ENCODE measurements at places on chromosomes 4 and X.

GRCh38 chrX:14920196-14920595, 47.0 kb downstream of the MOSPD2 start:
- no peak for DNase-seq

- no peak for DNase-seq
These were observed 42.8 kb upstream of the PRDM8 start for GRCh38 chr4:80154545-80154933.

- no peak for DNase-seq
These were observed 591 bp downstream of the PRPS1 start for GRCh38 chrX:107628662-107629539.

DNA sequence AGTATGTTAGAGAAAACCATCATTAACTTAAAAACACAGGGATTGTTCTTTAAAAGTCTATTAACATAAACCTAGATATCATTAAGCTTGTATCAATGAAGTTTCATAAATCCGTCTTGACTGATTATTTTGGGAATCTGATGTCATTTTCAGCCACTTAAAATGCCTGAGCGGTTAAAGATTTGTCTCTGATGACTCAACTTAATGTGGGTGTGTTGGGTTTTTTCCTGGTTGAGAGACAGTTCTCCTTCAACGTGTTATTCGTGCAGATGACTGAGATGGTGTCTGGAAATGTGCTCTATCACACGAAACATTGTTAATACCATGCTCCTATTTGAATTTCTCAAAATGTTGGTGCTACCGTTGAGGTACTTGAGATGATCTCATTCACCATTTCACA, 227.3 kb upstream of the TENM3 start:
- DNase-seq: no peak

DNA sequence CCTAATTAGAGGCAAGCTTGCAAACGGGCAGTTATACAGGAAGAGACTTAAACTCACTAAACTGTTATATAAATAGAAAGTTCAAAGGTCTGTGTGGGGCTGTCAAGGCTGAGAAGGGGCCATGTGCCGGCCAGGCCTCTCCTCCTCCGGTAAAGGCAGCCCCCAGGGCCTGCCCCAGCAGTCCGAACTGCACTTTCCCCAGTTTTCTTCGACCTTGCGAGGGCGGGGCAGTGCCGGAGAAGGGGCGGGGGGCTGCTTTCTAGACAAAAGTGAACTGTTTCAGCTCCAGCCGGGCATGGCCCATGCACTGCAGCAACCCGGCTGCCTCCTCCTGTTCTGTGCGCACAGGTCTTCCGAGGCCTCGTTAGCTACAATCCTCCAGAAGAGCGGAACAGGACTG, 4.1 kb downstream of the AFF2 start:
- no peak for DNase-seq

- no peak for DNase-seq
These were observed 47.6 kb downstream of the HTT start for GRCh38 chr4:3122081-3122563.

DNA sequence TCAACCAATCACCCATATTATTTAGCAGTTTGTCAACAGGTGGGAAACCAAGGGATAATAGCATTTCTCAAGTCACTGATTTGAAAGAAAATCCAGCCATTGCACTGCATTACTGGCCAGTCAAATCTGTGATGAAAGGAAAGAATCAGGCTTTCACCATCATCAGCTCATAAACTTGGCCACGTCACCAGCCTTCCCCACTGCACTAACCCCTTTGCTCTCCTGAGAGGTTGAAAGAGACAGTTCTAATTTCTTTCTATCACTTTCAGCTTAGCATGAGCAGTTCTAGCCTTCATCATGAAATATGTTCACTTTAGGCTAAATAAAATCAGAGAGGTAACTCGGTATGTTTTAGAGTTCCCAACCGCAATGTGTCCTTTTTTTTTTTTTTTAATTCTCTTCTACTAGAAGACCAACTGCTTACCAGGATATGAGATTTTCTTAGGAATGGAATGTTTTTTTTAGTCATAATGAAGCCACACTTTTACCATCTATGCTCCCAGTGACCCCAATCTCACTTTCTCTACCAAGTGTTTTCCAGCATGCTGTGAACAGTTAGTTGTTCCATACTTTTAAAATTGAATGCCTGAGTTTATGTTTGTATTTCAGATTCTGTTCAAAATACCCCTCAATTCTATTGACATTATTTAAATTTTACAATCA, 55.7 kb upstream of the SLC7A11 start:
- no peak for DNase-seq

DNA sequence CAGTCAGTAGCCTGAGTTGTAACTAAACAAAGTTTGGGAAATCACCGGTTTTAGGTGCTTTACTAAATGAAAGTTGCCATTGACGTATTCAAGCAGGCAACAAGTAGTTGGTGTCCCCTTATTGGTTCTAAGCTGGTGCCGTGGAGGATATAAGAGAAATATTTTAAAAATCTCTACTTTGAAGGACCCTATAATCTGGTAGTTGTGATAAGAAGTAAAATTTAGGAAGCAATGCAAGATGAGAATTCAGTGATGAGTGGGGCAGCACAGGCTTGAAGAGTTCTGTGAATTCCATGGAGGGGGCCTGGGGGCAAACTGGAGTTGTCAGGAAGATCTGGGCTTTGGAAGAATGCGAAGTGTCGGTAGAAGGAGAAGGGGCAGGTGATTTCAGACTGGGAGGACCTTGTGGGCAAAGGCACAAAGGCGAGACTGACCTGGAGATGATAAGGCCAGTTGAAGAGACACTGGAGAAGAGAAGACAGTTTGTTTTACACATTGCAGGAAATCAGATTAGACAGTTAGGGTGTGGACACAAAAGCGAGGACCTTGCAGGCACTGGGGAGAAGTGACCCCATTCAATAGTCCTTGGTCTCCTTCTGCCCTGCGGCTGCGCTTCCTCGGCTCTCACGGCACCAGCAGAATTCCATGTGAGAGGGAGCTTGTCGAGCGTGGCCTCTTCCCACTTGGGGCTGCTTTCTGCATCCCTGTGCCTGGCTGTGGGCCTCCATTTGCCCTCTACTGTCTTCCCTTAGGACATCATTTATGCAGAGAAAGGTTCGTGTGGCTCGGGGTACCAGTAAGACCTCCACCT, 1.3 kb downstream of the RHOH start:
- DNase-seq: no peak

All from RWPE2 (cell line).